Right cardiac atrium (tissue), 5 donors: ENCODE measurements at places on chromosomes 4 and X. TPM values are rescaled to one million over a fixed set of nuclear protein-coding genes. Genes with fewer than 3 reads are reported as not detected.

FAM9C gene
- total RNA-seq = not detected

RHOXF2B gene
- not detected for total RNA-seq

SORCS2 gene
- total RNA-seq = 7.3 TPM

CRMP1 gene
- total RNA-seq = 0.91 TPM

CD40LG gene
- total RNA-seq = 0.24 TPM

SPANXD gene
- not detected for total RNA-seq

PPP1R3F gene
- total RNA-seq = 29.3 TPM

TMEM31 gene
- not detected for total RNA-seq

BMP2K gene
- total RNA-seq = 56.6 TPM

TEX13A gene
- total RNA-seq = not detected

ADH1A gene
- total RNA-seq = 1.3 TPM

ART3 gene
- total RNA-seq = 95.8 TPM

MBNL3 gene
- 92.4 TPM for total RNA-seq

TRIM60 gene
- total RNA-seq = not detected

GLRA3 gene
- not detected for total RNA-seq

HMGB2 gene
- total RNA-seq = 41.4 TPM
